ENCODE measurements at places on chromosomes 3 and 15.

DNA sequence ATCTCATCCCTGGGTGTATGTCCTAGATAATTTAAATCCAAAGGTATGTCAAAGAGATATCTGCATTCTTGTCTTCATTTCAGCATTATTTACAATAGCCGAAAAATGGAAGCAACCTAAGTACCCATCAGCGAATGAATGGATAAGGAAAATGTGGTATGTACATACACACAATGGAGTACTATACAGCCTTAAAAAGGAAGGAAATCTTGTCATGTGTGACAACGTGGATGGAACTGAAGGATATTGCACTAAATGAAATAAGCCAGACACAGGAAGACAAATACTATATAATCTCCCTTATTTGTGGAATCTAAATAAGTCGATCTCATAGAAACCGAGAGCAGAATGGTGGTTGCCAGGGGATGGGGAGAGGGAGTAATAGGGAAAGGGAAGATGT, 16.8 kb upstream of the MGLL start:
- DNase-seq, result no peak

DNA sequence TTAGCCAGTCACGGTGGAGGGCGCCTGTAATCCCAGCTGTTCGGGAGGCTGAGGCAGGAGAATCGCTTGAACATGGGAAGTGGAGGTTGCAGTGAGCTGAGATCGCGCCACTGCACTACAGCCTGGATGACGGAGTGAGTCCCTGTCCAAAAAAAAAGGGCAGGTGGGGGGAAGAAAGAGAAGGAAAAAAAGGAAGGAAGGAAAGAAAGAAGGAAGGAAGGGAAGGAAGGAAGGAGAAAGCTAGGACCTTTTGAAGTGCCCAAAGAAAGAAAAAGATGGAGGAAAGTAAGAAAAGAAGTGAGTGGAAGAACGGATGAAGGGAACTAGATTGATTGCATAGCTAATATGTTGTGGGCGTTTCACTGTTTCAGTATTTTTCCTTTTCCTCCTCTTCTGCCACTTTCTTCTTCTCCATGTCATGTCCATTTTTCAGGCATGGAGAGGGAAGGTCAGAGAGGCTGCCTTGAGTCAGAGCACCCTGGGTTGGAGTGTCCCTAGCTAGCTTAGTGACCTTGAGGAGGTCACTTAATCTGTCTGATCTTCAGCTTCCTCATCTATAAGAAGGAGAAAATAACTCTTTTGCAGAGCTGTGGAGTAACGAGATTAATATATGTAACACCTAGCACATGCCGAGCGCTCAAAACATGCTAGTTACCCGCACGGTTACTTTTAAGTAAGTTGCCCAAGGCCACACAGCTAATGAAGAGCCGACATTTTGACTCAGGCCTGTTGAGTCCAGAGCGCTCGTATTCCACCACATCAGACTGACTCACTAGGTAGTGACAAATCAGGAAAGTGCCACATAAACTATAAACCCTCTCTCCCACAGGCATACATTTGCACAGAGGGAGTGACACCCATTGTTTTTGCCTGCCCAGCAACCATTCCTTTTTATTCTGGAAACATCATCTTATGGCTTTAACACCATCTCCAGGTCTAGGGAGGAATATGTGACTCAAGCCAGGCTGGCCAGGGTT, 42.2 kb downstream of the BHLHE40 start:
- no peak for DNase-seq

DNA sequence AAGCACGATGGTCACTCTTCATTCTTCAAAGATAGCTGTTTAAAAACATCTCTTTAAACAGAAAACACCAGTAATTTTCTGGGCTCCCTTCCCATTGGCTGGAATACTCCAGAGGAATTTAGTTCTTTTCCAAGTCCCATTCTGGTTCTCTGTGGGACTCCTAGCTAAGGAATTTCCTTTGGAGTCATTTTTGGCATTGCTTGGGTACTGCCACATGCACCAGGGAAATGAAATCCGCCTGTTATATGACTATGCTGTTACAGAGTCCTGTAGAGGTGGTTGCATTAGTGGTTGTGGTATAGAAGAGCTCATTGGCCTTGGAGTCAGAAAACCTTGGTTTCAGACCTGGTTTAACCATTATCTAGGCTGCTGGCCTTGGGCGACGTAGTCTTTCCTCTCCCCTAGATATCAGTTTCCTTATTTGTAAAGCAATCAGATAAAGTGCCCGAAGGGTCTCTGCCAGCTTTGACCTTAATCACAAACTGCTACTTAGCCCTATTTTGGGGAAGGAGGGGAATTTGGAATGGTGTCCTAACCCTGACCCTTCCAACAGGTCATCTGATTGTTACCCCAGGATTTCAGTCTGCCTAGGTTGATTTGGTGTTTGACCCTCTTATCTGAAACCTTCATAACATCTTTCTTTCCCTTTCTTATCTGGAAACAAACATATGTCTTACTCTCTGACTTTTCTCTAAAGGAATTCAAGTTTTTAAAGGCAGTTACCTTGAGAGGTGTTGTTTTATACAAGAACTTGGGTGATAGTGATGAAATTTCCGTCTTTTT, 13.4 kb downstream of the RTP1 start:
- DNase-seq, result no peak

DNA sequence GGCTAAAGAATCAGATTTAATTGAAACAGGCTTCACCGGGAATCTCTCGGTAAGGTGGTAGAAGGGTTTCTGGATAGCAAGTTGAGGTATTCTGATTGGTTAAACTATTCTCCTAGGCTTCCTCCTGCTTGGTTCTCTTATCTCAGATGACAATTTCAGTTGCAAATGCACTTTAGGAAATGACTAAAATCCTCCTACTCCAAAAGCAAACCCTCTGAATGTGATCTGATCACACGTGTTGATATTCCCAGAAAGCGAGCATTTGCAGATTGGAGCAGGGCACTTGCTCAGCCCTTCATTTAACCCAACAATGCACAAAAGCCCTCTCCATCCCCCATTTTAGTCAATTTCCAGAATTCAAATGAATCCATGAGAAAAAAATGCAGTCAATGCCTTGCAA, 55.6 kb upstream of the ICE2 start:
- DNase-seq, result no peak

GRCh38 chr15:66089049-66089448, 164.5 kb downstream of the MEGF11 start:
- no peak for DNase-seq

DNA sequence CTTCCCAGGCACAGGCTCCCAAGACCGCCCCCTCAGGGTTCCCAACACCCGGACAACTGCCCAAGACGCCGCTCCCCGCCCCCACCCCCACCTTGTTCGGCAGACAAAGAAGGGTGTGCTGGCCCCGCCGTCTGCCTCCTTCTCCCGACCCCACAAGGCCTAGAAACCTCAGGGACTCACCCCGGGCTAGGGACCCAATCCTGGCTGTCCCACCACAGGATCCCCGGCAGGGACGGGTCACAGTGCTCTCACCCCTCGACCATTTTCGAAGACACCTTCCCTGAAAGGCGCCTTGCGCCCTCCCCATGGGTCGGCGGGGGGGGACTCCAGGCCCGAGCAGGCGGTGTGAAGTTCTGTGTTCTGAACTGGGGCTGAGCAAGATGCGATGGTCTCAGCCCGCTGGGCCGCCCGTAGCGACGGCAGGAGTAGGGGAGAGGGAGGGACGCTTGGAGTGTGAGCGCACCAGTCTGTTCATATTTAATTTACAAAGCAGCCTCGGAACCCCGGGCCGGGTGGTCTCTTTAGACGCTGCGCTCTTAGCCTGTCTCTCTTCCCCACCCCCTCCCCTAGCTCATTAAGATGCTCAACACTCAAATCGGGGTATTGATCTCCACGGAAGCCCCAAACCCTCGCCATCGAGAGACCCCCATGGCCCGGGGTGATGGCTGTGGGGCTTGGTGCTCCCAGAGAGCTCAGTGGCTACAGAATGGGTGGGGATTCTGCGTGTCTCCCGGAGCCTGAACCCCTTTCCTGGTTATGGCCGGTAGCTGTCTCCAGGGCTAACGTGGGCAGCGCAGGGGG, 1.4 kb upstream of the ISLR2 start:
- no peak for DNase-seq

DNA sequence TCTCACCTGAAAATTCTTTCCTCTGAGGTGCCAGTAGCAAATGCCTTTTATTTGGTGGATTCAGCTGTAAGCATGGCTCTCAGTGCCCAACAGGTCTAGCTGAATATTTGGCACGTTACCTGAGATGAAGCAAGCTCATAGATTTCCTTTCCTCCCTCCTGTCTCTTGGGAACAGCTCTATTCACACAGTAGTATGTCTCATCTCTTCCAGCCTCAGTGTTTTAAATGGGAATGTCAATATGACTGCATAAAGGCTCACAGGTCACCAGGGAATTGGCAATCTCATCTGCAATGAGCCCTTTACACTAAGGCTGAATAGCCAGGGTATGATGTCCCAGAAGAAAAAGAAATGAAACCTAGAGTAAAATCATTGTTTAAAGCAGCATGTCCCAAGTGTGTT, 733.5 kb downstream of the NTRK3 start:
- no peak for DNase-seq

DNA sequence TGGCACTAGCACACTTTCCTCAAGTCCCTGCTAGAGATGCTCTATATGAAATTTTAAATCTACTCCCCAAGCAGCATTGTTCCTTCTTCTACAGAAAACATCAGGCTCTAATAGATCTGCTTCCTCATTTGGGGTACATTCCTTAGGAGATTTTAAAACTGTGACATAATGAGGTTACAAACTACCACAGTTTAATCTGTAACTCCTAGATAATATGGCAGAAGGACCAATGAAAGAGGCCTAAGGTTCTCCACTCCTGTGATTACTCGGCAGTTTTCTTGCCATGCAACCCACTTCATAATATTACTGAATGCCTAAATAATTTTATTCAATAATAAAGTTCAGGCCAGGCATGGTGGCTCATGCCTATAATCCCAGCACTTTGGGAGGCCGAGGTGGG, 16.1 kb downstream of the ZNF106 start:
- no peak for DNase-seq

GRCh38 chr3:142858043-142858442, 30.8 kb downstream of the PCOLCE2 start:
- no peak for DNase-seq

DNA sequence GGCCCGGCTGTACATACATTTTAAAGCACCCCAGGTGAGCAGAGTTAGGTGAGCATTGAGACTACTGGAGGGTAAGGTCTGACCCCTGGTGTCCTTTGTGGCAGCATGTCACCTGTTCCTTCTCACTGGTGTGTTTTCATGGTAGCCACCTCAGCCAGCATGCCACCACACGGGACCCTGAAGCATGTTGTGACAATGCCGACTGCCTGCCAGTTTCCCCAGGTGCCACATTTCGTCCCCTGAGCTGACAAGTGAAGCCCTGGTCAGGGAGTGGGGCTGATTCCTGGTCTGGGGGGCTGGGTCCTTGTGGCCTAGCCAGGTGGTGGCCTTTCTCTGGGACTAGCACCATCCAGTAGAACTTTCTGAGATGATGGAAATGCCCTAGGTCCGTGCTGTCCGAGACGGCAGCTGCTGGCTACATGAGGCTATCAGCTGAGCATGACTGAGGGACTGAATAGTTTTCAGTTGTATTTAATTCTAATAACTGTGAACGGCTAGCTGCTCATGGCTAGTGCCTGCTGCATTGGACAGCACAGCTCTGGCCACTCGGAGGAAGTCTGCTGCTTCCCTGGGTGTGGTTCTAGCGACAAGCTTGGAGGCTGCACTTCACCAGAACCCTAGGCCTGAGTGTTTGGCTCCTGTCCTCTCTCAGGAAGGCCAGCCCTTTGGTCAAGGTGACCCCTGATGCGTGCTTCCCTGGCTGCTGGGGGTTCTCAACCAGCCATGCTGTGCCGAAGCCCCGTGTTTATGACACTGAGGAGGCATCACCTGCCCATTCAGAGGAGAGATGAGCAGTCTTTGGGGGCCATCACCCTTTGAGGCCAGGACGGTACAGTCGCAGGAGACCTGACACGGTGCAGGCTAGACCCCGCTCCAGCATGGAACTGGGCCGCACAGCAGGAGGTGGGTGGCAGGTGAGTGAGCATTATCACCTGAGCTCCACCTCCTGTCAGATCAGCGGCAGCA, 3.9 kb downstream of the C3orf22 start:
- DNase-seq, result no peak

- DNase-seq, result no peak
Measured at GRCh38 chr15:88487796-88488523, 20.5 kb downstream of the MRPS11 start.

DNA sequence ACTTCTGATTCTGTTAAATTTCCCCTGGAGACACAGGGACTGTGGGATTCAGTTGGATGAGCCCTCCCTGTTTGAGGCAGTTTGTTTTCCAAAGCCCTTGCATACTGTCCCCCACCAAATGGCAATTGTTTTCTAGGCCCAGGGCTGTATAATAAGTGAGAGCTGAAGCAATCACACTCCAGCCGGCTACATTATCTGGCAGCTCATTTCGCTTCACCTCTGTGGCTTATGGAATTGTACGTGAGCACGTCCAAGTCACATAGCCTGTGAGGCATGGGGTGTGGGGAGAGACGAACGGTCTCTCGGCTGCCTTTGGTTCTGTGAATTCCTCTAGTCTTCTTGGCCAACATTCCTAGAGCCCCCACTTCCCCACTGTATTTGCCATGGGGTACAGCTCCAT, 10.7 kb downstream of the RBP2 start:
- DNase-seq, result no peak

DNA sequence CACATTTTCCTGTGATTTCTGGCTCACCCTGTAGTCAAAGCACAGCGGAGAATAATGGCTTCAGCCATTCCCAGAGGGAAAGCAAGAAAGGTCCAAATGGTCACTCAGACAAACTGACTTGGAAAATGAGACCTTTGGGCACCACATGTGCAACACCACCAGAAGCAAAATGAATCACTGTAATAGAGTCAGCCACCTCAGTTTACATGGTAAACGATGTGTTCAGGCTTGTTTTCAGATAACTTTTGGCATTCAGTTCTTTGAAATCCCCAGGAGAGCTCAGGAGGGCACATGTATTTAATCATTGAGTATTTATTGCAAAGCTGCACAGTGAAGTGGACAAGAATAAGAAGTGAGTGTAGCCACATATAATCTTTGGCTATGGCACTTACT, 38.4 kb upstream of the ALCAM start:
- DNase-seq, result no peak

DNA sequence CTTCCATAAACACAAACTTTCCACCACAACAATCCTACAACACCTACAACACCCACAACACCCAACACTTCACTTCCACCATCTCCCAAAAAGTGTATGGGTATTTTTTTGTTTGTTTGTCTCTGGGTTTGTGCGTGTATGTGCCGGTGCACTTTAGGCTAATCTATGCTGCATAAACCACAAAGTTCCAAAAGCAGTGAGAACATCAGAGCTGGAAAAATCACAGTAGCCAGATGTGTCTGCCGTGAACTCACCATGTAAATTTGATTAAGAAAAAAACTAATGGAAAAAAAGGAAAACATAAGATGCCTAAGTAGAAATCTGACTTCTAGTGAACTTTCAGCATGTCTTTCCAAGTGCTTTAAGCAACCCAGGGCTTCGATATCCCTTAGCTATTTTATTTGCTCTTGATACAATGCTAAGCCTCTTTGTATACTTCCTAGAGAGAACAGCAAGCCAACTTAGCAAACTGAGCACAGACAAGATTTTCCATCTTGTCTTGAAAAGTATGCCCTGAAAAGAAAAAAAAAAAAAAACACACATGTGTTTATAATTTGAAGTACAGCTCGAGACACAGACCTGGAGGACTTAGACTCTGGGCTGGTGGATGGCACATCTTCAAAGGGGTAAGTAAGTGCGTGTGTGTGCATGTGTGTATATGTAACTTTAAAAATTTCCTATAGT, 91.4 kb downstream of the WWTR1 start:
- DNase-seq, result no peak

GRCh38 chr3:106121491-106122289, 252.9 kb upstream of the CBLB start:
- no peak for DNase-seq

- no peak for DNase-seq
Measured at GRCh38 chr3:70620367-70620766, 307.9 kb upstream of the MDFIC2 start.
